NCI-H1417 (cell line): ENCODE measurements at places on chromosomes 3 and 15.

DNA sequence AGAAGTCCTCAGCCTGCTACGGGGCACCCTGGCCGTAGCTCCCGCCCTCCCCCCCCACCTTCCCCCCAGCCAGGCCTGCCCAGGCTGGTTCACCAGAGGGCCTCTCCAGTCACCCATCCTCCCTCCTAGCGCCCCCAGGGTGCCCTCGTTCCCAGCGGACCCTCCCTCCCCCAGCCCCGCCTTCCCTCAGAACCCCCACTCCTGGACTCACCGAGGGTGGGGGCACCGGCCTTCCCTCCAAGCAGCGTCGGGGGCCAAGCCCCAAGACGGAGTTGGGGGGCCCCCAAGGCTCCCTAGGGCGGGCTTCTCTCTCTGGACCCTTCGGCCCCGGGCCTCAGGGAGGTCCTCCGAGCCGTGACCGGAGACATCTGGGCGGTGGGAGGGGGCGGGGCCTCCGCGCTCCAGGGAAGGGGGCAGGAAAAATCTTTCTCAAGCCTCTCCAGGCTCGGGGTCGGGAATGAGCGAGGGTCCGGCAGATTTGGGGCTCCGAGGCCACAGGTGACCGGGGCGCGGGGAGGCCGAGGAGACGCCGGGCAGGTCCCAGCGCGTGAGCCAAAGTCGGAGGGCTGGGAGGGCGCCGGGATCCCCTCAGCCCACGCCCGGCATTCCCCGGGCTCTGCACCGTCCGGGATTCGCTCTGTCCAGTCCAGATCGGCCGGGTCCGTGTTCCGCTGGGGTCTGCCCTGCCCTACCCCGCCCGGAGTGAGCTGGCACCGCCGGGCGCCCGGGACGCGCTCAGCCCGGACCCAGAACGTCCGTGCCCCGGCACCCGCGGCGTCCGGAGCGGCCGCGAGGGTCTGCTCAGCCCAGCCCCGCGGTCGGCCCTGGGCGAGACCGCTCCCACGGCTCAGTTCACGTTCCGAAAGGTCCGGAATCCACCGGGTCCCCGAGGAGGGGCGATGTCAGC is 999 bp downstream of the INSYN1 start:
- DNase-seq = no peak

GRCh38 chr3:111911446-111911845 is 52.4 kb downstream of the PHLDB2 start:
- no peak for DNase-seq

DNA sequence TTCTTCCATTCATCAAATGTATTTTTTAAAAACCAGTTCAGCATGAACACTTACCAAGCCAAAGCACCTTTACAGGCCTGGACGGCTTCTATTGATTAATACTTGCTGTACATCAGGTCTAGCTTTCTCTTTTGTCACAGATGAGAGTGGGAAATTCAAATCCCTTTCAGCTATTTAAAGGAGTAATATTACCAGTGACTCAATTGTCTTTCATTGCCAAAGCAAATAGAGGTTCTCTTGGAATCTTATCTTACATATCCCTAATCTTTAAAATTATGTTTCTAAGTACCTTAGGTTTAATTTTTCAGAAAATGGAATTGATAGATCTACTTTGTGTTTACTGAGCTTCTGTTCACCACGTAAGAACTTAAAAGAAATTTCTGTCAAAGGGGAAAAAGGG is 922.9 kb downstream of the NSUN3 start:
- no peak for DNase-seq

- DNase-seq = peak; percentile 72
Observed at GRCh38 chr3:123884203-123884831, at the start of gene MYLK. MYLK (minus strand) TSS chr3:123884332; CDS start chr3:123793841, 90,491 bp downstream.

- no peak for DNase-seq
Observed at GRCh38 chr3:144181062-144181461, 209.4 kb downstream of the DIPK2A start.

GRCh38 chr3:123586968-123587367 is 2.1 kb upstream of the HACD2 start:
- DNase-seq = no peak

GRCh38 chr3:116037954-116038911 is 407.1 kb downstream of the LSAMP start:
- no peak for DNase-seq

GRCh38 chr3:113436809-113437208 is 4.5 kb downstream of the CFAP44 start:
- DNase-seq = no peak

DNA sequence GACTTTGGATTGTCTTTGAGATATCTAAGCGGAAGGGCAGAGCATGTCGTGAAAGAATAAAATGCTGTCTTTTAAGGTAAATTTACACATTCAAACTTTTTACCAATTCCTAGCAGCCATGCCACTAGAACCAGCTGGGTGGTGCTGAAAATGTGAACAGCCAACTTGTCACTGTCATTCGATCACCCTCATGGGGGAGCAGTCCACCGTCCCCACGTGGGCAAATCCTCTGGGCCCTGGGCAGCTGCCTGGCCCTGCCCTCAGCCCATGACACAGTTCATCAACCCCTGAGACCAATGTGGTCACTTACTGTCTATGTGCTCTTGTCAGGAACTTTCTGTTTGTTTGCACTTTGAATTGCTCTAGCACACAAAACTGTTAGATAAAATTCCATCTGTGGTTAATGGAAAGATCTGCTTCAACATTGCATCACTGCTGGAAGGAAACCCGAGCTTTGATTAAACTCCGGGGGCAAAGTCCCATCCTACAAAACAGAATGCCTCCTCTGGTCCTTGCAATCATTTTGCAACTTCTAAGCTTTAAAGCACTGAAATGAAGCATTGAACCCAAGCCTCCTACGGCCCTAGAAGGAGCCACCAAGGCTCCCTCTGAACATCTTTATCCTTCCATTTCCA is 50.1 kb downstream of the PCSK6 start:
- DNase-seq = no peak

- DNase-seq = no peak
Observed at GRCh38 chr3:46896386-46896785, 18.9 kb downstream of the PTH1R start.

- DNase-seq = no peak
Observed at GRCh38 chr15:80473286-80474223, 69.4 kb downstream of the ARNT2 start.

DNA sequence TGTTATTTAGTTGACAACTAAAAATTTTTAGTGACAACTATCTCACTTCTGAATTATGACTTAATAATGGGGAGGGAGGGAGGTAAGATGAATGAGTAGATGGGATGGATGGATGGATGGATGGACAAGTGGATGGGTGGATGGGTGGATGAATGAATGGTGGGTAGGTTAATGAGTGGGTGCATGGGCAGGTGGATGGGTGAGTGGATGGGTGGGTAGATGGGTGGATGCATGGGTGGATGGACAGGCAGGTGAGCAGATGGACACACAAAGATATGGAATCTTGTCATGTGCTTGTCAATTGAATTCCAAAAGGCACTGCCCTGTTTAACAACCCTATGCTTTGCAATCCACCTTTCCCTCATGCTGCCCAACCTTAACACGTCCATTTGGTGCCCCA is 41.5 kb downstream of the KLHL25 start:
- no peak for DNase-seq

DNA sequence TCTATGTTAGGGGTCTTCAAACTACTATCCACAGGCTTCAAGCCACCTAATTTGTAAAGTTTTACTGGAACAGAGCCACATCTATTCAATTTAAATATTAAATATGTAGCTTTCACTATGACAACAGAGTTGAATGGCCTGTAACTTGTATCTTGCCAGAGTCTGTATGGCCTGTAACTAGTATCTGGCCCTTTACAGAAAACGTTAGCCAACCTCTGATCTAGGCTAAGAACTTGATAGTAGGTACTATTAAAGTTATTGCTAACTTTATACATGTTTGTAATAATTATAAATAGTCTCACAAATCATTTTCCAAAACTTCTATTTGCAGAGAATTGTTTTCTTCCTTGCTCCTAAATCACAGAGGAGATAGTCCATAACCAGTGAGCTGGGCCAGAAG is 40.0 kb downstream of the ANKRD28 start:
- no peak for DNase-seq

GRCh38 chr15:38668898-38669391 is 104.3 kb upstream of the RASGRP1 start:
- peak; percentile 1 for DNase-seq

- DNase-seq = no peak
Observed at GRCh38 chr3:23166276-23166675, 36.9 kb upstream of the UBE2E2 start.

DNA sequence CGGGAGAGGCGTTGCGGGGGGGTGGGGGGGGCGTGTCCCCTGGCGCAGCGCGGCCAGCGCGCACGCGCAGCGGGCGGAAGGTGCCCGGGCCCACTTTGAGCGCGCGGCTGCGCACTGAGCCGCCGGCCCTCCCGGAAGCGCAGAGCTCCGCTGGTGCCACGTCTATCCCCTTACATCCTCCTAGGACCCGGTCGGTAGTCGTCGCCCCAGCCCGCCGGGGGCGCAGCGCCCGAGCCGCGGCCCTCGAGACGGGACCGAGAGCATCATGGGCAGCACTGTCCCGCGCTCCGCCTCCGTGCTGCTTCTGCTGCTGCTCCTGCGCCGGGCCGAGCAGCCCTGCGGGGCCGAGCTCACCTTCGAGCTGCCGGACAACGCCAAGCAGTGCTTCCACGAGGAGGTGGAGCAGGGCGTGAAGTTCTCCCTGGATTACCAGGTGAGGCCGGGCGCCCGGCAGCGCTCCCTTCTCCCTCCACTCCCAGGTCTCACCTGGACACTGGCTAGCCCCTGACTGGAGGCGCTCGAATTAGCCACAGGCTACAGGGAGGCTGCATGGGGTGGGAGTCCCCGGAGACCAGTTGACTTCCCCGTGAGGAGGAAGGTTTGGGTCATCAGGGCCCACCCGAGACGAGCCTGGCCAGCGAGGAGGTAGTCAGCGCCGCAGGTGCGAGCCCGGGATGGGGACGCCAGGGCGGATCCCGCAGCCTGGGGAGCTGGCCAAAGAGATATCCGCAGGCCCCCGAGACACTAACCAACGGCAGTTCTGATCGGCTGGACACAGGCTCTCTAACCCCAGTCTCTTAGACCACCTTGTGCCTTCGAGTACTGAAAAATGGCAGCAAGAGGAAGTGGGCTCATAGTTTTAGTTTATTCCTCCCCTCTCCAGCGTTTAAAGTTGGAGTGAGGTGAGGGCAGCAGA is at the start of gene TMED3:
TMED3 (plus strand) TSS at position 128 of the 916 bp plus-strand sequence; CDS start at position 266, 138 bp downstream.
- peak; percentile 95 for DNase-seq

DNA sequence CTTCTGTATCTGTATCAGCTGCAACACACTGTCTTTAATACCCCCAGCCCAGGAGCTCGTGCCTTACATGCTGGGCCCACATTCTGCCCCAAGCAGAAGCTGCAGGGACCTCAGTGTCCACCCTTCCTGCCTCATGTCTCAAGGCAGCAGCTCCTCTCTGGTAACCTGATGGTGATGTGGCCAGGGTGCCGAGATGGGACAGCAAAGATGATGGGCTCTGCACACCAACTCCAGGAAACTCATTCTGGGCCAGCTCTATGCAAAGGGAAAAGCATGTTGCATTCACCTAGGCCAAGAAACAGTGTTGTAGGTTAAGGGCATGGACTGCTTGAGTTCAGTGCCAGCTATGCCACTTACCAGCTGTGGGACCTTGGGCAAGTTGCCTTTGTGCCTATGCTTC is 79.5 kb upstream of the PRR23C start:
- no peak for DNase-seq
